ENCODE measurements at places on chromosomes 2 and 18.

DNA sequence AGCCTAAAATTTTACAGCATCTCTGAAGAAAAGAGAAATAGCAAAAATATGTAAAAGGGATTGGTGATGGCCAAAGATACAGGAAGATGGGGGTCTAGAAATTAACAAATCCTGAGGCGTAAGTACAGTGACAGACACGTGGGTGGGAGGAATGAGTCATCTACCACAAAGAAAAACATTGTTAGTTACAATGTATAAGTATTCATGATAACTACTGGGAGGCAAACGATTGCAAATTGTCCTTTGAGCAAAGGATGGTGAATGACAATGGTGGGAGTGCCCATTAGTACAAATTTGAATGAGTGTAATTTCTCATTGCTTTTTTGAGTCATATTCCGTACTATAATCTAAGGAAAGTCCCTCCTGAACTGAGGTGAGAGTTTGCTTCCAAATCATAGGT is 809.0 kb upstream of the FAM98A start:
- DNase-seq: no peak

GRCh38 chr2:10042301-10043161 is 819 bp upstream of the KLF11 start:
- no peak for DNase-seq

DNA sequence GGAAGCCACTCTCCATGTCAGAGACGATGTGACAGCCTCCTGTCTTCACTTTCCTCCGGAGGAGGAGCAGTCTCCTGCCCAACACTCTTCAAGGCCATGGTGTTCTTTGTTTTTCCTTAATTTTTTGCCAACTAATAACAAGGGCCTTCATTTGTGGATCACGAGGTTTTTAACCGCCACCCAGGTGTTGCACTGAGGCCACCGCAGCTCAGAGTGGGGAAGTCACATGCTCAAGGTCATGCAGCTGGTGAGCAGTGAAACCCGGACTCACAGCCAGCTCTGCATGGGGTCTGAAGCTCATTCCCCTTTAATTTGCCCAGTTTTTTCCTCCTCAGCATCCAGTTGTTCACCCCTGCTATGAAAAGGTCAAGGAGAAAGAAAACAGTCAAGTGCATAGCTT is 19.6 kb downstream of the ENOSF1 start:
- no peak for DNase-seq

DNA sequence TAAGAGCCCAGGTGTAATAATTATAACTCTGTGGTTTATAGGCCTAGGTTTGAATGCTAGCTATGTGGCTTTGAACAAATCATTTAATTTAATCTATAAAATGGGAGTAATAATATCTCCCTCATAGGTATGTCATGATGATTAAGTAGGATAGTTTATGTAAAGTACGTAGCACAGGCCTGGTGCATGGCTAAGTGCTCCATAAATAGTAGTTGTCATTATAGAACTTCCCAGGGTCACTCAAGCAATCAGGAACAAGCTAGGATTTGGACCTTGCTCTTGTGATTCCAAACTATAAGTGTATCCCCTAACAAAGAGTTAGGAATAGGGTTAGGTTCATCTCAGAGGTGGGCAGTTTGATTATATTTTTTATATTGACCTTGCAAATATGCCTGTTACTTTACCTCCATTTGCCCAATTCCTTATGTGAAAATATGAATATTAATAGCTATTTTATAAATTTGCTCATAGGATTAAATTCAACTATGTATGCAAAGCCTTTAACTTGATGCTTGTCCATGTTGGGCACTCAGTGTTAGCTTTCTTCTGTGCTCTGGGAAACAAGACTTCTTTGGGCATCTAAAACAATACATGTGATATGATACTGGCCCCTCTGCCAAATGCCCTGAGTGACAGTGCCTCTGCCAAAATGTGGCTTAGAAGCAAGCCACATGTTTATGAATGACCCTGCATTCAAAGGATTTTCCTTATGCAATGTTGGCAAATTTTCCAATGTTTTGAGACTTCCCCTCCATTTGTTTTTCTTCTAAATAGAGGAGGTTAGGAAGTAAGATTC is 353.6 kb downstream of the KIAA1328 start:
- DNase-seq: no peak

DNA sequence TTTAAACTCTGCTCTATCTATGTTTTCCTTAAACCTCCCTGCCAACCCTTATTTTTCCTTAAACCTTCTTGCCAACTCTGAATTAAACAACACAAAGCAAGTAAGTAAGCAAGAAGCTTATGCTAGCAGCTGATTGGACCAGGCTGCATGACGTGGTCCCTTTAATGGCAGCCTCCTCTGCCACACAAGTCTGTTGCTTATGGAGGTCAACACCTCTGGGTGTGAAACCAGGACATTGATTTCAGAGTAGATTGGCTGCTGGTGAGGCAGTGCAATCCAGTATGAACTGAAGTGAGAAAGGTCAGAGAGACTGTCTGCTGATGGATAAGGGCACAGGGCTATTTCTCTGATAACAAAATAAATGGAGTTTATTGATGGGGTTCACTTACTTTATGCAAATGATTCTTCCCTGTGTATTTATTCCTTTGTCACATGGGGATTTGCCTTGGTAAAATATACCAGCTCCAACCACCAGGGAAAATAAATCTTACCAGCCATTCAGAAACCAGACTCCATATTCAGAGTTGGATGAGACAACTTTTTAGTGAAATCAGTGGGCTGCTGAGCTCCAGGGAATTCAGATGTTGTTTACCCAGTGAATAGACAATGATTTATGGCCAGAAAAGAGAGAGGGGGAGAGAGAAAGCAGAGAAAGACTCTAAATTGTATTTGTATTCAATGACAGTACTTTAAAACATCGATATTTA is 112.2 kb upstream of the NCKAP5 start:
- no peak for DNase-seq

- DNase-seq: no peak
Observed at GRCh38 chr2:149205143-149205542, 125.2 kb upstream of the LYPD6 start.

DNA sequence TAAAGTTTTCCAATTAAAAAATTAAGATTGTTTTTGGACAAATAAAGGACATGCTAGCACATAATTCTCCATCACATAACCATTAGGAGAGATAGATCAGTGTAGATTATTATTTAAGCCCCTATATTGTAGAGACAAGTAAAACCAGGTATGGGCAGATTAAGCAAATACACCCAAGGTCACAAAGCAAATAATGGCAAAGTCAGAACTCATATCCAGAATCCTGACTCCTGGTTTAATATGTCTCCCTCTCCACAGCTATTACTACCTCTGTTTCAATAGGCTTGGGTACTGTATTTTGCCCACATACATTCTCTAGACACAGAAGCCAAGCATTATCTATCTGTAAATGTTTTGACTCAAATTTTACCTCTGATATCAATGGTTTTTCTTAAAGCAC is 282.3 kb downstream of the EPHA4 start:
- no peak for DNase-seq

DNA sequence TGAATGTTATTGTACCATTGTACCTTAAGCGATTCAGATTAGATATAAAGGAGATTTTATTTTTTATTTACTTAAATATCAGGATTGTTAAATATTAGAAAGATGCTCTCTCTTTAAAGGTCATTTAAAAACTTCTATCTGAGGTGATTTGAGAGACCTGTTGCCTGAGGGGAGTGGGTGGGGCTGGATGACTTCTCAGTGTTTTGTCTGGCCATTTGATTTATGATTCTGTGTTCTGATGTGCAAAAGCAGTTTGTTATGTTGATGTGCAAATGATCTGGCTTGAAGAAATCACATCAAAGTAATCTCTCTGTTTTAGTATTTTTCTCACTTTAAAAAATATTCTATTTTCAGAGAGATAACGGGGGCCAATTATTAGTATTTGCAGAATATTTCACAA is 370.8 kb downstream of the NUP35 start:
- no peak for DNase-seq

DNA sequence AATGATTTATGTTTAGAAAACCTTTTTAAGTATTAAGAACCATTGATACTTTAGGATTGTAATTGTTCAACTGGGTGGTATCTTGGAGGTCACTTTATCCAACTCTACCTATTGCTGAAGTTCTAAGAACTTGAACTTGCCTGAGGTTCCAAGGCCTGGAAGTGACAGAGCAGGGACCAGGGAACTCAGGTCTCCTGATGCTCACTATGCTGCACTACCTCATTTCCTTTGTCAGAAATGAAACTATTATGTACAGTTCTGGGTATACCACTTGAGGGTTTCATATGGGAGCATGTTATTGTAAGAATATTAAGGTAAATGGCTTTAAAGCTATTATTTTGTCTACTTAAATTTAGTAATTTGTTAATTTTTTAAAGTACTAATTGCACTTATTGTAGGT is 3.0 kb downstream of the MBD5 start:
- no peak for DNase-seq

DNA sequence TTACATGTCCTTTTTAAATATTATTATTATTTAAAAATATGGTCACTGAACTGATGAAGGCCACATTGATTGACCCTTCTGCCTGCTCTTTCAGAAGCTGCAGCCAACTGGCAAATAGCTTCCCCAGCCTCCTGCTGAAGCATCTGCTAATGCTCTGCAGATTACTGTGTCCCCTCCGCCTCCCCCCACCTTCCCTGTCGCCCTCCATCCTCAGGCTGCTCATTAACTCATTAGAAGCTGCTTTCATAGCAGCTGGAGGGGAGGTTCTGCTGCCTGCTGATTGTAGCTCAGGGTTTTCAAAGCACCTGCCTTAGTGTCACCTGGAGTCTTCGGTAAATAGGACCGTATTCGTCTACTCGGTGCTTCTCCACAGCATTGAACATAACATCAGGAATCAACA is 24.8 kb upstream of the LMAN1 start:
- no peak for DNase-seq

DNA sequence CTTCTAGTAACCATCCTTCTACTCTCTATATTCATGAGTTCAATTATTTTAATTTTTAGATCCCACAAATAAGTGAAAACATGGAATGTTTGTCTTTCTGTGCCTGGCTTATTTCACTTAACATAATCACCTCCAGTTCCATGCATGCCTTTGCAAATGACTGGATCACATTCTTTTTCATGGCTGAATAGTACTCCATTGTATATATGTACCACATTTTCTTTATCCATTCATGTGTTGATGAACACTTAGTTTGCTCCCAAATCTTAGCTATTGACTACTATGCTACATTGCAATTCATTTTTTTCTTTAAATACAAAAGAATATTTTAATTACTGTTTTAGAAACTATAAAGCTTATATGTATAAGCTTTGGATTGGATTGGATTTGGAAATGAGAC is 240.4 kb upstream of the LYPD1 start:
- no peak for DNase-seq

DNA sequence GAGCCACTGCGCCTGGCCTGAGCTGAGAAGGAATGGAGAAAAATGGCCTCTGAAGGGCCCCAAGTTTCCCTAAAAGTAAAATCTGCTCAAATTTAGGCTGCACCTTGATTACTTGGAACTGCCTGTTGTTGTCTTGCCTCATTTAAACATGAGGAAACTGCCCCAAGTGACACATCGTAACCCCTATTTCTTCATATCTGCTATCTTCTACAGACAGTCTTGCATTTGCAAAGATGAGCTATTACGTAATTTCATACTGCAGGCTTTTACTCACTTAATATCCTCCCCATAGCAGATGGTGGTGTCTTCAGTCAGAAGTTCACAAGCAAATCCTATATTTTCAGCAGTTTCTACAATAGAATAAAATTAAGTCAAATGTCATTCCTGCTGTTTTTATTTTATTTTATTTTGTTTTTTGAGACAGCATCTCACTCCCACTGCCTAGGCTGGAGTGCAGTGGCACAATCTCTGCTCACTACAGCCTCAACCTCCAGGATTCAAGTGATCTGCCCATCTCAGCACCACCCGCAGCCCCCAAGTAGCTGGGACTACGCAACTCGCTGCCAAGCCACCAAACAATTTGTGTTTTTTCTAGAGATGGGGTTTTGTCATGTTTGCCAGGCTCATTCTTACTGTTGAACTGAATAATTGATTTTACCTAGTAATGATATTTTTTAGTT is 45.3 kb upstream of the NARS1 start:
- DNase-seq: no peak
